ENCODE measurements at places on chromosomes 7 and 10.

GRCh38 chr10:13648425-13648824, 61.7 kb downstream of the PRPF18 start:
- no peak for DNase-seq

GRCh38 chr7:72101444-72101843, 310.7 kb downstream of the CALN1 start:
- no peak for DNase-seq

GRCh38 chr10:71727105-71727737, 7.6 kb upstream of the C10orf105 start:
- DNase-seq = no peak

DNA sequence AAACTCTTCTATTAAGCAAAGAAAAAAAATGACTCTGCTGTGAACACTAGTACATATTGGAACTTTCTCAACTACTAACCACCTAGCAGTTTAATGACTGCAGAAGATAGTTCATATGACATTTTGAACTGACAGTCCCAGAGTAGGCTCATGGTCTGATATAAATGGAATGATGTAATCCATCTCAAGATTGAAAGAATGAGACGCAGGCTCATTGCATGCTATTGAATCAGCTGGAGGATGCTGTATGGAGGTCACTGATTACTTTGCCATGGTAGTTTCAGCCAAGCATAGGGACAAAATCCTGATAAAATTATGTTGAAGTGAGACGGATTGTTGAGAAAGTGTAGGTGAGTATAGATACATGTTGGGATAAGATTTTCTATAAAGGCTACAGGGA, 217.6 kb upstream of the SEMA3E start:
- no peak for DNase-seq

- no peak for DNase-seq
Observed at GRCh38 chr7:130292682-130293257, at the start of gene CPA4. TSS of gene CPA4 (plus strand) at chr7:130293161. CDS start at chr7:130293181, 20 bp downstream.

GRCh38 chr10:24853661-24854060, 98.7 kb downstream of the PRTFDC1 start:
- no peak for DNase-seq

DNA sequence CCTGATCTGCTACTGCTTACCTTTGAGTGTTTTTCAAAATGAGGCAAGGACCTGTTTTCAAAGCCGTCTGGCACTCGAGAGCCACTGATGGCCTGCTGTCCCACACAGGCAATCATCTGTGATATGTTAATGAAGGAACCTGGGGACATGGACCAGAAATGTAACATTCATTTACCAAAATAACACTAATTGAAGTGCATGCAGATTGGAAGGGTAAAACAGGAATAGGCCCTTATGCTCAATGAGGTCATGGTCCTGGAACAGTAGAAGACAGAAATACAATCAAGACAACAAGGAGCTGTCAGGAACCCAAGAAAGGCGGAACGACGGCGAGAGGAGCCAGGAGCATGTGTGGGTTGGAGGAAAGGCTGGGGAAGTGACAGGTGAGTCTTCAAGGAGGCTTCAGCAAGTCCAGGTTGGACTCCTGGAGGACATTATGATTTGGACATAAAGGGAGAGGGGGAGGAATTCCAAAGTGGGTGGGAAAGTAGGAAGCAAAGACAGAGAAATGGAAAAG, 28.3 kb downstream of the POLR3A start:
- DNase-seq = no peak

GRCh38 chr10:10794791-10795191, 222.9 kb upstream of the CELF2 start:
- DNase-seq = no peak

DNA sequence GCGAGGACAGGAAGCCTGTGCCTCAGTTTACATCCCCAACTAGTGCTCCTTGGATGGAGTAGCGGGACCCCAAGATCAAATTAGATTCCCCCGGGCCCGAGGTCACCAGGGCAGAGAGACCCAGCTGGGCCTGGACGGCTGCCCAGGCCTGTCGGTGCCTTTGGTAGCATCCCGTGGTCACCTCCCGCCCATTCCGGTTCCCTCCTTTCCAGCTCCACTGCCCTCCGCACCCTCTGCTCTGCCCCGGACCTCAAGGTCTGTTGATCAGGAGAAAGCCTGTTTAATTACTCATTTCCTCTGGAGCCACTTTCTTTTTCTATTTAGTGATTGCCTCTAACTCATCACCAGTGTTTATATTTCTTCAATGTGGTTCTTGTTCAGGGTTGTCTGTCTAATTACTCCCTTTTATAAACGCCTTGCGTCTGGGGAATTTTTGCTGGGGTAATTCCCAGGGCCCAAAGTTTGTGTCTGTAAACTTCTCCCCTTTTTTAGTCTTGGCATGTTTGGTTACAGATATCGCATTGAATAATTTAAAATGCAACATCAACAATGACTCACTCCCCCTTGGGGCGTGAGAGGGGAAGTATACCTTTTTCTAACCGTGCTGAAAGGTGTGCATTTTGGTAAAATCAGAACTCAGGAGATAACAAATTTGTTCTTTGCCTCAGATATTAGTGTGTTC, 1.9 kb downstream of the FOXK1 start:
- DNase-seq = no peak

GRCh38 chr10:37667736-37668135, 189.7 kb downstream of the ZNF248 start:
- no peak for DNase-seq

DNA sequence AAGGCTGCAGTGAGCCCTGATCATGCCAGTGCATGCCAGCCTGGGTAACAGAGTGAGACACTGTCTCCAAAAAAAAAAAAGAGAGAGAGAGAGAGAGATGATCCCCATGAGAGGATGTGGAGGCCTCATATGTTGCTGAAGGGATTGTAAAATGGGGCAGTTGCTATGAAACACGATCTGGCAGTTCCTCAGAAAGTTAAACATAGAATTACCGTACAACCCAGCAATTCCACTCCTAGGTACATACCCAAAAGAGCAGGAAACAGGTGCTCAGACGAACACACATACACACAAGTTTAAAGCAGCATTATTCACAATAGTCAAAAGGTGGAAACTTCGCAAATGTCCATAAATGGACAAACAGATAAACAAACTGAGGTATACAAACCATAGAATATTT, 27.4 kb upstream of the CYTH3 start:
- DNase-seq = no peak

- DNase-seq = no peak
Observed at GRCh38 chr10:120131183-120131582, 238.7 kb downstream of the SEC23IP start.

DNA sequence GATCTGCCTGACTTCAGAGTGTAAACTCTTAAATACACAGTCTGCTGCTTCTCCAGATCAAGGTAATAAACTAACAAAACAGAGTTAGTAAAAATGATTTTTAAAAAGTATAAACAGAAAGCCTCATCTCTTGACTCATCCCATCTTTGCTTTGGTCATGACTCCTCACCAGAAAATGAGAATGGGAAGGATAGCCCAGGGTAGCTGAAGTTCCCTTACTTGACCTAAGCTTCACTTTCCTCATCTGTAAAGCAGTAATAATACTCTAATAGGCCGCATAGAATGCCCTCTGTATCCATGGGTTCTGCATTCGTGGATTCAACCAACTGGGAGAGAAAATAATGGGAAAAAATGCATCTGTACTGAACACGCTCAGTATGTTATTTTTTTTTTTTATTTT, 11.3 kb upstream of the SLC25A28 start:
- no peak for DNase-seq

- DNase-seq = no peak
Observed at GRCh38 chr10:121096617-121097431, 245.7 kb downstream of the WDR11 start.

GRCh38 chr7:7335909-7336308, 153.6 kb downstream of the C1GALT1 start:
- DNase-seq = no peak

DNA sequence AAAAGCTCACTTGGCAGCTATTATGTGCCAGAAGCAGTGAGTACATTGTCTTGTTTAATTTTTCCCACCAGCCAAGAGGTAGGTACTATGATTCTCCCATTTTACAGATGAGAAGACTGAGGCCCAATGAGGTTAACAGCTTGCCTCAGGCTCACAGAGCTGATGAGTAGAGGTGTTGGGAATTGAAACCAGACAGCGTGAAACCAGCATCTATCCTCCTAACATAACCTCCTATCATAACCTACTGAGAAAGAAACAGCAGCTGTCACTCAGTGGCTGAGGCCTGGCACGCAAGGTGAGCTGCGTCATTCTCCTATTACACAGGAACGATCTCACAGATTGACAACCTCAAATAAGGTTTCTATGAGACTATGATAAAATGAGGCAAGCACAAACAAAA, 6.2 kb downstream of the PYROXD2 start:
- no peak for DNase-seq

DNA sequence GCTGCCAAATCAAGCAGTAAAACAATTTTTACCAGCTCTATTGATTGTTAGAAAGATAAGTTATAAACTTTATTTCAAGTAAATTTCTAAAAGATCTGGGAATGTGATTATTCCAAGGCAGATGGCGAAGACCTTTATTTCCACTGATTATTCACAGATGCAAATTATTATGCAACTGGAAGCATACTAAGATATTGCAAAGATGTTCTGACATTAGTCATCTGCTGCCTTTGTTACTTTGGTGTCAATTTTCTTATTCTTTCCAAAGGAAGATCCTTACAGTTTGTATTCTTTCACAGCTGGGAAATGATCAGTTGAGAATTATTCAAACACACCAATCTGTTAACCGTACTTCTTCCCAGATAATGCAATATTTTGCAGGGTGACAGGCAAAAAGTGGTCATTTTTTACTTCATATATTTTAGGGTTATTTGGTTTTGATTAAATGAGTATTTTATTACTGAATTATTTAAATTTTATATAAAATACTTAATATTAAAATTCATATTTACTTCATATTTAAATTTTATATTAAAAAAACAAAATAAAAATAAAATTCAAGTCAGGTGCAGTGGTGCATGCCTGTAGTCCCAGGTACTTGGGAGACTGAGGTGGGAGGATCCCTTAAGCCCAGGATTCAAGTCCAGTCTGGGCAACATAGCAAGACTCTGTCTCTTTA, 171.3 kb downstream of the FZD1 start:
- DNase-seq = no peak

DNA sequence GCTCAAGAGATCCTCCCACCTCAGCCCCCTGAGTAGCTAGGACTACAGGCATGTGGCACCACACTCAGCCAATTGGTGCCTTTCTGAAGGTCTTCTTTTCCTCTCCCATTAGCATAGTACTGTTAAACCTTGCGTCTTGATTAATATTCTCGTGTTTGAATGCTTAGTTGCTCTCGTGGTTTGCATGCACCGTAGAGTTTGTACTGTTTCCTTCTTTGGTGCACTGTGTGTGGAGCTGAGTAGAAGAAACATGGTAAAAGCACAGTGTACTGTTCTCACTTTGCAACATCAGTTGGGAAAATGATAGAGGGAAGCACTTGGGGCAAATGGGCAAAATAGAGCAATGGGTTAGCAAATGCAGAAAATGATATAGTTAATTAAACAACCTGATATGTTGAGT, 27.6 kb upstream of the RPA3 start:
- no peak for DNase-seq

GRCh38 chr10:76136961-76137360, 705.5 kb downstream of the LRMDA start:
- DNase-seq = no peak

DNA sequence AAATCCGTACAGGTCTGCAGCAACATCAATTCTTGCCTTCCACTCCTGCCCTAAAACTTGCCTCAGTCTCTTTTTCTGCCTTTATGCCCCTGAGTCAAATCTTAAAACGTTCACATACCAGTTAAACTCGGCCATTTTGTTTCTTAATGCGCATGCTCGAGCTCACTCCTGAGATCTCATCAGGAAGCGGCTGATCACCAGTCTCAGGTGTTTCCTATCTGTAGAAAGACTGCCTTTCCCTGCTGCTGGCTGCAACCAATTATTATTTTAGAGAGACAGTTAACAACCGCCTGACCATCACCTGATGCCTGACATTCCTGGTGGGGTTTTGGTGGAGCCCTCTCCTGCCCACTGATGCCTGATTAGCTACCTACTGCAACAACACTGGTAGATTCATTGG, 70.2 kb upstream of the TMEM140 start:
- no peak for DNase-seq

DNA sequence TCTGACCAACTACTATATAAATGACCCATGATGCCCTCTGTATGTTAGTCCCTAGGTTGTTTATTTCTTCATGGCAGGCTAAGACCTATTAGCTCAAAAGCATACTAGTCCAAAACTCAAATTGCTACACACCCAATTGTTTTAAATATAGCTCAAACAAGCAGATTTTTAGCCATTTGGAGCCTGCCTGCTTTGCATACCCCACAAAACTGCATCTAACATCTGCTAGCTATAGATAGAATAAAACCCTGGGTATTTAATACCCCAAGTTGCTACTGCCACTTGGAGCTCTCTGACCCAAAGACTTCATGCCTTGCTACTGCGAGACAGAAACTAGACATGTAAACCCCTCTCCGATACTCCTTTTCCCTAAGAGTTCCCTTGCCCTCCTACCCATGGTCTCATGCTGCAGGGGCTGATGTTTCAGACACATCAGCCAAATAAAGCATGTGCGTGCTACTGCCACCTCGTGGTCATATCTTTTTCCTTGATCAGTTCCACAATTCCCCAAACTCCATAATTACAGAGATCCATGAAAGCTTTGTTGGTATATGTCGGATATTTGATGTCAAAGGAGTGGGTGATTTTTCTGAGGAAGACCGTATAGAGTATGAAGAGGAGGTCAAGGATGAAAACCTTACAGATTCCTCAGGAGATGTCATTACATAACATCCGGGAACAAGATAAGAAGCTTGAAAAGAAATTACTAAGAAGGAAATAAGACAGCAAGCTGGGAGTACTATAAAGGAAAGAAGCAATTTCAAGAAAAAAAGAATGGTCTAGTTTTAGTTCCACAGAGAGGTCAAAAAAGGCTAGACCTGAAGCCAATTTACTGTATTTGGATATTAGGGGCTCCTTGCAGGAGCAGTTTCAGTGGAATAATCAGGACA, 386.6 kb downstream of the SH2D4B start:
- DNase-seq = no peak

DNA sequence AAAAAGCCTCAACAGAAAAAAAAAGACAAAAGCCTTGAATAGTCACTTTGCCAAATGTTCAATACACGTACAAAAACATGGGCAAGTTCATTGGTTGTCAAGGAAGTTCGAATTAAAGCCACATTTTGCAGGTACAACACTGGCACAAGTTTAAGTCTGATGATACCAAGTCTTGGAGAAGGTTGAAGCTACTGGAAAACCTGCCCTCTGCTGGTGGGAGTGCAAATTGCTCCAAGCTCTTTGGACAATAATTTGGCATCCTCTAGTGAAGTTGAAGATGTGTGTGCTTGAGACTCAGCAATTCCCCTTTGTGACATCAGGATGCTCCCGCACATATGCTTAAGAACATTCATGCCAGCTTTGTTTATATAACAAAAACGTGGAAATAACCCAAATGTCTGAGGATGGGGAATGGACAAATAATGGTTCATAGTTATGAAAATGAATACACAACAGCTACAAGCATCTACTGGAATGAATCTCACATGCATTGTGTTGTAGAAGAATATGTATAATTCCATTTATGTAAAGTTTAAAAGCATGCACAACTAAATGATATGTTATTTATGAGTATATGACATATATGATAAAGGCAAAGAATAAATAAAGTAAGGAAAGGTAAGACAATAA, 120.0 kb upstream of the PLPP4 start:
- DNase-seq = no peak

GRCh38 chr7:100190048-100190711, 12.5 kb downstream of the STAG3 start:
- no peak for DNase-seq

- DNase-seq = no peak
Observed at GRCh38 chr7:25187932-25188331, 40.4 kb downstream of the NPVF start.

- DNase-seq = no peak
Observed at GRCh38 chr10:80509403-80510161, 28.1 kb upstream of the SH2D4B start.
